ENCODE measurements at places on chromosomes 1 and 21.

DNA sequence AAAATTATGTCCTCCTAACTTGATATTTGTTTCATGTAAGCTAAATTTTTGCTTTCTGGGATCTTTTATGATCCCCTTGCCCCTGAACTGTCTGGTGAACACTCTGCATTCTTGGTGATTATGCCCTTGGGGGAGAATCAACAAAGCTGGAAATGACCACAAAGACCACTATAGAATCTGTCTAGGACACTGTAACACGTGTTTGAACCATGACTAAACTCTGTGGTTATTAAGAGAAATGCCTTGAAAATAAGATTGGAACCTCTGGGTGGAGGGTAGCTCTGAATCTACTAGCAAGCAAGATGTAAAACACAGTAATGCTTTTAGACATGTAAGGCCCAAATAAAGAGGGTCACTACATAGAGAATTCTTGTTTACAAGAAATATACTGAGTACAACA is 237.5 kb downstream of the HMCN1 start:
- DNase-seq = no peak

- no peak for DNase-seq
Measured at GRCh38 chr1:52238474-52238873, 96.6 kb downstream of the ZFYVE9 start.

DNA sequence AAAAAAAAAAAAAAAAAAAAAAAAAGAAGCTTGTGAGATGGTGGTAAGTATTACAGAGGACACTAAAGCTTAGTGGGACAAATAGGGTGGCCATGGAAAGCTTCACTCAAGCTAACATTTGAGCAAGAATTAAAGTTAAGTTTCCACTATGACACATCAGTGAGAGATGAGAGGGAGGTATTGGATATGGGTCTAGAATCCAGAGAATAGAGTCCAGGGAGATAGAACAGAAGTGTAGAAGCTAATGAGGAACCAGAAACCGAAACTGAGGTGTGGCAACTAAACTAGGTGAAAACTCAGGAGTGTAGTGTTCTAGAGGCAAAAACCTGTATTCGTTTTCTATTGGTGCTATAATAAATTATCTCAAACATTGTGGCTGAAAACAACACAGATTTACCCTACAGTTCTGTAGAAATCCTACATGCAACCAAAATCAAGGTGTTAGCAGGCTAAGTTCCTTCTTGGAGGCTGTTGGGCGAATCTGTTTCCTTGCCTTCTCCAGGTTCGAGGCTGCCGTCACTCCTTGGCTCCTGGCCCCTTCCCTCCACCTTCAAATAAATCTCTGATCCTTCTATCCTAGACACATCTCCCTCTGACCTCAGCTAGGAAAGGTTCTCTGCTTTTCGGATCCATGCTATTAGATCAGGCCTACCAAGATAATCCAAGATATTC is 36.2 kb downstream of the PTP4A2 start:
- no peak for DNase-seq

GRCh38 chr1:33370301-33370700 is 49.4 kb upstream of the A3GALT2 start:
- DNase-seq = no peak

- DNase-seq = no peak
Measured at GRCh38 chr1:193703121-193703520, 516.7 kb upstream of the B3GALT2 start.

- DNase-seq = no peak
Measured at GRCh38 chr1:203378556-203379245, 27.8 kb upstream of the FMOD start.

DNA sequence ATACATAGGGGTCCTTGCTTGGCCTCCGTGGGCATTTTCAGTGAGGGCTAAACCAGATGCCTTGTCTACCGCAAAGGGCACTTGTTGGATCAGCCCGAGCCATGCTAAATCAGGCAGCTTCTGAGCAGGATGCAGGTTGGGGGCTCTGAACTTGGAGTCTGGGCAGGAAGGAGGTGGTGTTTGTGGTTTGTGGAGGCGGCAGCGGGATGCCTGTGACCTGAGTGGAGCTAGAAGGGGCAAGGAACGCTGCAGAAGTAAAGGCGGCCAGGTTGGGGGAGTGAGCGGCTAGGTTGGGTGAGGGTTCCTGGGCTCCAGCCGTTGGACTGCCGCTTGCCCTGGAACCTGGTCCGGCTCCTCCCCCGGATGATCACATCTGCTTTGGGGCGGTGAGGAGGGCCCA is 183.9 kb downstream of the CAMTA1 start:
- no peak for DNase-seq

DNA sequence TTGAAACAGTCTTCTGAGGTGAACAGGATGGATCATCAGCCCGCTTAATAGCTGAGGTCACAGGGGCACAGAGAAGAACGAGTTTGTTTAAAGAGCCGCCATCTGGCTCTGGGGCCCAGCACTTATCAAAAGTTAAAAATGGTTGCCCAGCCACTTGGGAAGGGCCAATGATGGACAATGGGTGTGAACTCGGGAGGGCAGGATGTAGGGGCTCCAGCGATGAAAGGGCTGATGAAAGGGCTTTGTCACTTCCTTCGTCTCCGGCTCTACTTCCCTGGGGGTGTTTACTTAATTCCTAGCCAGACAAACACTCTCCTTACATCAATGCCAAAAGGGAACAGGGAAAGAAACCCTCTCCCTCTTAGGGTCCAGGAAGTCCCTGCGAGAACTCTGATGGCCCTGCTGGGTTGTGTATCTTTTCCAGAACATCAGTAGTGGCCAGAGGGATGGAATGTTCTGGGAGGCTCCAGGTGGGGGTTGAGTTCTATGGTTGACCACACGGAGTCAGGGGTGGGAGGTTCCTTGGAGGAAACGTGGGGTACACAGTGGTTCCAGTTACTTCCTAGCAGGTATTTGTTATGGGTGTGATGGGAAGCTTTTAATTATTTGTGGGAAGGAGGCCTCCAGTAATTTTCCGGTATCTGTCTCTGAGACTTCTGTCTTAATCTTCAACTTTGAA is 9.0 kb upstream of the ABCG1 start:
- no peak for DNase-seq

- no peak for DNase-seq
Measured at GRCh38 chr1:212559929-212560328, 48.6 kb upstream of the ATF3 start.

DNA sequence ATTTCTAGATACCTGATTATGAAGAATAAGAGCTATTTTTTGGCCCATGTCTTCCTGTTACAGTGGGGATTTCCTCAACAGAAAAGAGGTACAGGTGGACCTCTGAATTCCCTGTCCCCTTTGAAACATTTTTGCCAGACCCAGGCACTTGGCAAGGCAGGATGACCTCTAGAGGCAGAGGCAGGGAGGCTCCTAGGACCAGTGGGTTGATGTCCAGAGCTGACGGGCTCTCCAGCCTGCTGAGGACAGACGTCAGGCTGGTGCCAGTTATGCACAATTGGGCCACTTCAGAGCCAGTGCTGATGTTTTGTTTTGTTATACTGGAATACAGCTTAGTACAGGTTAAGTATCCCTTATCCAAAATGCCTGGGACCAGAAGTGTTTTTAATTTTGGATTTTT is 18.5 kb upstream of the A3GALT2 start:
- no peak for DNase-seq

DNA sequence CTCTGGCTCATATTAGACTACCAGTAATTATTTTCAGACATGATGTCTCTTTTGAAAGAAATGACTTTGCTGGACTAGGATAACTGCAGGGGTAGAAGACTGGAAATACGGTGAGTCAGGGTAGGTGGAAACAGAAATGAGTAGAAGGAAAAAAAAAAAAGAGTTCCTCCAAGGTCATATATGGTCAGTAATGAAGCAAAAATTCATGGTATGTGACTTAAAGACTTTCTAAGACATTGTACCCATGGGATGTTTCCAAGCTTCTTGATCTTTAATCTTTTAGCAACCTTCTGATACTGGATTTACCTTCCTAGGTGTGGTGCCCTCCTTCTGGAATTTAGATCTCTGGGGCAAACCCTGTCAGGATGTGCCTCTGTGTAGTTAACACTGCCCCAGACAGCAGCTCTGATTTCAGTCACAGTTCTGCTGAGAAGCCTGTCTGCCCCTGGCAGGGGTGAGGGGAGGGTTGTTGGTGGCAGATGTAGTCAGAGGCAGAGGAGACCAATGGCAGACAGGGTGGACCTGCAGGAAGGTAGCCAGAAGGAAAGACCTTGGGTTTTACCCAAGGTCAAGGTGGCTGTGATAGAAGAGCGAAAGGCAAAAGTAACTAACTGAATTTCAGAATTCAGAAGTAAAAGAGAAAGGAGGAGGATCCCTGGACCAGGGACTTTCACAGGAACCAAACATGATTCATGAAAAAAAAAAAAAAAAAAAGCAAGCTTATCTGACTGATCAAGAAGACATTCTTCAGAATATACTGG is 44.1 kb upstream of the BCL10 start:
- no peak for DNase-seq

DNA sequence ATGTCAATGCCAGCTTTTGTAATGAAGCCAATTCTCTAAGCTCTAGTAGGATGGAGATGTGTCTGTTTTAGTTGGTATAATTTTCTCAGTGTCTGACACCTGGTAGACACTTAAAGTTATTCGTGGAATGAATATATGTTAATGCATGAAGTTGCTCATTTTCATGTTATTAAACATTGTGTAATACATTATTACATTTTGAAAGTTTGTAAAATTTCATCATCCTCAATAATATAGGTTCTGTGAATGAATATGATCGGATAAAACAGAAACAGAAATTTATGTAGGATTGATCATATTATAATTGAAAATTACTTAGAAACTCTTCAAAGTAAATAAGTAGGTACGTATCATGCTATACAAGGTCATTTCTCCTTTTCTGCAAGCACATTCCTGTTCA is 625.3 kb downstream of the PLA2G4A start:
- no peak for DNase-seq

- no peak for DNase-seq
Measured at GRCh38 chr1:175448467-175448866, 255.9 kb upstream of the KIAA0040 start.

DNA sequence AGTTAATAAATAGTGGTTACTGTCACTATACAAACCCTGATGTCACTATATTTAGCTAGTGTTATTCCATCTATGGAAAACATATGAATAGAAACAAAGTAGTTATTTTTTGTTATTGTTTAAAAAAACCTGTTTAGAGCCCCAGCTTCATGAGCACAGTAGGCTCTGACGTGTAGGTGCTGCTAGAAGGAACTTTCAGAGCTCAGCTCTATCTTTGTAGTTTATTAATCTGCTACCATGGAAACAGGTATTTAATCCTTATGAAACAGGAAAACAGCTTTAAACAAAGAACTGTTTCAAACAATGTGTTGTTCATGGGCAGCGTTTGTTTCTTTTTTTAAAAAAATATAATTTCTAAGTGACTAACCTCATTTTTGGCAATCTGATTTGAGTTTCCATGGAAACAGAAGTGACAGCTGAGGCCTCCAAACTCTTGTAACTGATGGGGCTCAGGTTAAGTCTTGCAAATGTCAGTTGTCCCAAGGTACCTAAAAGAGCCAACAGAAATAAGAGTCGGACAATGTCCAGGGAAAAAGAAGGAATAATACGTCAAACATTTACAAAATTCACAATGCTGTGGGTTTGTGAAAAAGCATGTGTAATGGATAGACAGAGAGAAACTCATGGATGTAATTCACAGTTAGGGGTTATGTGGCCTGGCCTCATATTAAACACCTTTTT is 162.0 kb upstream of the C21orf91 start:
- DNase-seq = no peak

DNA sequence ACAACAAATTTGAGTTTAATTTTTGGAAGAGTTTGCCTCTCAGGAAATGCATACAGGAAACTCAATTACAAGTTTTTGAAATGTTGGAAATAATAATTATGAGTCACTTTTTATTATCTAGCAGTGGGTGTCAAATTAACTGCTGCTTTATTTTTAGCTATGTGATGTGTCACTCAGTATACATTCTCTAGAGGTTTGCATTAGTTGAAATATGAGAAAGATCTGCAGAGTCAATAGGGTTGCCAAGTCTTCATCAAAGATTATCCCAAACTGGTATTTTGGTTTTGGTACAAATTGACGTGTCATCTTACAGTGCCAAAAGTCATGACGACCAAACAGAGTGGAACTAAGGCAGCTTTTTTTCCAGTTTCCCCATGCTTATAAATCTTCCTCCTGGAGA is 54.3 kb upstream of the DIPK1A start:
- no peak for DNase-seq

GRCh38 chr1:234528074-234528865 is 49.3 kb upstream of the TARBP1 start:
- no peak for DNase-seq

- DNase-seq = no peak
Measured at GRCh38 chr1:160565564-160565963, 13.7 kb downstream of the CD84 start.

All from stimulated activated CD8-positive, alpha-beta memory T cell treated with anti-CD3 and anti-CD28 coated beads, Interleukin-7, amount 100 ng/mL, for 1 hour (primary cell).